ENCODE measurements at places on chromosomes 12 and 14. TPM values are rescaled to one million over a fixed set of nuclear protein-coding genes. Genes with fewer than 3 reads are reported as not detected.

NELL2 gene
- 0.85 TPM for total RNA-seq

DNA sequence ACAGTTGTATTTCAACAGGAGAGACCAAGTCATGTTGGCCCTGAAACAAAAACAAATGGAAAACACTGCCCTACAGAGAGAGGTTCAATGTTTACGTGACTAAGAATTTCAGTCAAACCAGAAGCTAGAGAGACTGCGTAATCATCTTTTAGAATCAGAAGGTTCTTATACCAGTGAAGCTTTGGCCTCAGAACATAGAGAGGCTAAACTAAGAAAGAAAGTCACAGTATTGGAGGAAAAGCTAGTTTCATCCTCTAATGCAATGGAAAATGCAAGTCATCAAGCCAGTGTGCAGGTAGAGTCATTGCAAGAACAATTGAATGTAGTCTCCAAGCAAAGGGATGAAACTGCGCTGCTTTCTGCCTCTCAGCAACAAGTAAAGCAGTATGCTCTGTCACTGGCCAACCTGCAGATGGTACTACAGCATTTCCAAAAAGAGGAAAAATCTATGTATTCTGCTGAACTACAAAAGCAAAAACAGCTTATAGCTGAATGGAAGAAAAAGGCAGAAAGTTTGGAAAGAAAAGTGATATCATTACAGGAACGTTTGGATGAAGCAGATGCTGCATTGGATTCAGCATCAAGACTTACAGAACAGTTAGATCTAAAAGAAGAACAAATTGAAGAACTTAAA is 32.5 kb upstream of the NUAK1 start:
- H3K36me3 ChIP-seq: no peaks in the 10 kb centered on the region
- H3K4me1 ChIP-seq: no peaks in the 10 kb centered on the region
- H3K27ac ChIP-seq: no peak overlapping the region
- H3K27me3 ChIP-seq: no peaks in the 10 kb centered on the region
- DNase-seq: no peak
- no peak overlapping the region for H3K4me3 ChIP-seq

GRCh38 chr12:3554371-3555115 is 63.5 kb downstream of the PRMT8 start:
- H3K4me1 ChIP-seq: no peaks in the 10 kb centered on the region
- H3K27me3 ChIP-seq: no peaks in the 10 kb centered on the region
- no peak overlapping the region for H3K27ac ChIP-seq

DNA sequence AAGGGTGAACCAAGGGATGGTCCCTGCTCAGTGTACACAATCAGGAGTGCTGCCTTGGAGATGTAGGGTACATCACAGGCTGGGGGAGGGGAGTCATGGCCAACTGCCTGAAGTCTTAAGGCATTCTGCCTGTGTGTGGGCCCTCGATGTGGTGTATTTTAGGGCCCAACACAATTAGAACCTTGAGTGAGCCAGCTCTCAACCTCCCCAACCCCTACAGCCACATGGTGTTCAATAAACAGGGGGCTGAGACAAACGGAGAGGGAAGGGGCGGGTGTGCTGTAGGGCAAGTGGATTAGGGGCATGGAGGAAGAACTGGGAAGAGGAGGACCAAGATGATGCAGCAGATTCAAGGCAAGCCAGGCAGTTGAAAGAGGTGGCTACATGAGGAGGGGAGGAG is 8.6 kb upstream of the CHD4 start:
- peaks cover 28% of the 10 kb centered on the region for H3K4me1 ChIP-seq
- no peaks in the 10 kb centered on the region for H3K36me3 ChIP-seq
- no peak overlapping the region for H3K27ac ChIP-seq
- no peak overlapping the region for H3K4me3 ChIP-seq
- no peaks in the 10 kb centered on the region for H3K27me3 ChIP-seq

GRCh38 chr14:19823178-19823577 is 19.6 kb downstream of the OR4N2 start:
- H3K27ac ChIP-seq: no peak overlapping the region
- no peaks in the 10 kb centered on the region for H3K4me1 ChIP-seq
- no peaks in the 10 kb centered on the region for H3K36me3 ChIP-seq
- no peak overlapping the region for H3K4me3 ChIP-seq

- DNase-seq: no peak
- no peaks in the 10 kb centered on the region for H3K36me3 ChIP-seq
- peaks cover 11% of the 10 kb centered on the region for H3K4me1 ChIP-seq
- no peak overlapping the region for H3K27ac ChIP-seq
These were observed 10.1 kb downstream of the PDE6H start for GRCh38 chr12:14982991-14983390.

All from GM12878 (cell line).